ENCODE measurements at places on chromosomes 1 and 21. TPM values are rescaled to one million over a fixed set of nuclear protein-coding genes. Genes with fewer than 3 reads are reported as not detected.

Gene C1QTNF12
- 1.8 TPM for polyA plus RNA-seq

Gene PALMD
- not detected for polyA plus RNA-seq

Gene EXTL1
- not detected for polyA plus RNA-seq

Gene PERM1
- polyA plus RNA-seq, result not detected

Gene KANK4
- polyA plus RNA-seq, result not detected

Gene KRTAP12-2
- not detected for polyA plus RNA-seq

Gene SEMA4A
- 15.5 TPM for polyA plus RNA-seq

Gene BSND
- not detected for polyA plus RNA-seq

Gene RGS2
- polyA plus RNA-seq, result 143 TPM

Gene PDC
- not detected for polyA plus RNA-seq

Gene OR2L2
- 0.72 TPM for polyA plus RNA-seq

Gene GRIK1
- polyA plus RNA-seq, result not detected

Gene AK2
- polyA plus RNA-seq, result 57.3 TPM

Gene KCNE2
- not detected for polyA plus RNA-seq

Gene DYNLT5
- polyA plus RNA-seq, result not detected

Gene PSEN2
- polyA plus RNA-seq, result 14.4 TPM

Gene LDLRAD1
- not detected for polyA plus RNA-seq

Gene MX1
- polyA plus RNA-seq, result 56.3 TPM

Gene HCN3
- 6.2 TPM for polyA plus RNA-seq

Gene TFF3
- polyA plus RNA-seq, result not detected

Gene CD2
- 0.52 TPM for polyA plus RNA-seq

Gene IFFO2
- polyA plus RNA-seq, result 33.1 TPM

Gene CLCA4
- polyA plus RNA-seq, result not detected

Gene KCNN3
- polyA plus RNA-seq, result 0.82 TPM

Gene CFHR1
- not detected for polyA plus RNA-seq

Gene KIF14
- polyA plus RNA-seq, result 0.01 TPM

Gene TNFRSF9
- polyA plus RNA-seq, result 0.16 TPM

Gene NDUFV3
- 11.6 TPM for polyA plus RNA-seq

Gene VSIG8
- polyA plus RNA-seq, result not detected

Gene CDKN2C
- 2.6 TPM for polyA plus RNA-seq

Gene PLA2G2A
- not detected for polyA plus RNA-seq

Gene GUCA2B
- polyA plus RNA-seq, result not detected

Gene CELA3B
- polyA plus RNA-seq, result not detected

Gene WNT4
- not detected for polyA plus RNA-seq

Gene SPRR2B
- polyA plus RNA-seq, result not detected

Gene SIM2
- polyA plus RNA-seq, result not detected

Gene RHD
- polyA plus RNA-seq, result not detected

Gene TIAM1
- 0.51 TPM for polyA plus RNA-seq

Gene SLC44A5
- 0.12 TPM for polyA plus RNA-seq

Data from B cell (primary cell).